ENCODE measurements at places on chromosomes 3 and 15. TPM values are rescaled to one million over a fixed set of nuclear protein-coding genes. Genes with fewer than 3 reads are reported as not detected.

DNA sequence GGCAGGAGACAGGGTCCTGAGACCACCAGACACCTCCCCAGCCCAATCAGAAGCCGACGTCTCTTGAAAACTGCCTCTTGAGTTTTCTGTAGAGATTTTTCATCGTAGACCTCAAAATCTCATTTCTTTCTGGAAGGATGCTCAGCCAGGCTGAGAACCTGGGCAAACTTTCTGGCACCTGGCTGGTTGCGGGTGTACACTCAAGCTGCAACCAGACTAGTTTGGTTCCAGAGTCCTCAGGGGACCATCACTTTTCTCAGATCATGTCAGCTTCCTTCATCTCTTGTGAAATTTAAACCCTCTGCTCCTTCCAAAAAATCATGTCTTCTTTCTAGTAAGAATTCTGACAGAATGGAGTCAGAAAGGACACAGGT lies 45.1 kb downstream of the CMTM7 start:
- no peaks in the 10 kb centered on the region for H3K36me3 ChIP-seq
- no peaks in the 10 kb centered on the region for H3K27me3 ChIP-seq
- peaks cover 5% of the 10 kb centered on the region for H3K4me1 ChIP-seq
- H3K4me3 ChIP-seq: no peak overlapping the region
- no peak for DNase-seq

DNA sequence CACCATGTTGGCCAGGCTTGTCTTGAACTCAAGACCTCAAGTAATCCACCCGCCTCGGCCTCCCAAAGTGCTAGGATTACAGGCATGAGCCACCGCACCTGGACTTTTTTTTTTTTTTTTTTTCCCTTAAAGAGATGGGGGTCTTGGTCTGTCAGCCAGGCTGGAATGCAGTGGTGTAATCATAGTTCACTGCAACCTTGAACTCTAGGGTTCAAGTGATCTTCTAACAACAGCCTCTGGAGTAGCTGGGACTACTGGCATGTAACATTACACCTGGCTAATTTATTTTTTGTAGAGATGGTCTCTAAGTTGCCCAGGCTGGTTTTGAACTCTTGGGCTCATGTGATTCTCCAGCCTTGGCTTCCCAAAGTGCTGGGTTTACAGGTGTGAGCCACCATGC lies 81.6 kb downstream of the ANKRD28 start:
- no peak overlapping the region for H3K27ac ChIP-seq
- H3K27me3 ChIP-seq: no peaks in the 10 kb centered on the region

DNA sequence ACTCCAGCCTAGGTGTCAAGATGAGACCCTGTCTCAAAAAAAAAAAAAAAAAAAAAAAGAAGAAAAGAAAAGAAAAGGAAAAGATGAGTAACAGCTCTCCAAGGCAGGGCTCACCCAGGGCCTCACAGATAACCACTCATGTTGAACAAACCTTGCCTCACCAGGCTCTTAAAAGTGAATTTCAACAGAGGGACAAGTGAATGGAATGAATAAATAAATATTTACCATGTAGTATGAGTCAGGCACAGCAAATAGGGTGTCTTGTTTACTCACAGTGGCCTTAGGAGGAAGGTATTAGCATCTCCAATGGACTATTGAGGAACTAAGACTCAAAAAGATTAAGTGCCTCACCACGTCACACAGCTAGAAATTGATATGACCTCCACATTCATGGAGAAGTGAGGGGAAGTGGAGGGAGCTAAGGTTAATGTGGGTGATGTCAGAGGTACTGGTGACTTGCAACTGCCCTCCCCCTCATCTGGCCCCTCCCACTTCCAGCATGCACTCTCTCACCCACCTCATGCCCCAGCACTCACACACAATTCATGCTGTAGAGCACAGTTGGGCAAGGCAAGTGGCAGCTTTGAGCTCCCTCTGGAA lies 255.5 kb downstream of the UACA start:
- H3K27me3 ChIP-seq: no peaks in the 10 kb centered on the region
- peaks cover 46% of the 10 kb centered on the region for H3K4me1 ChIP-seq
- H3K36me3 ChIP-seq: no peaks in the 10 kb centered on the region
- DNase-seq: no peak

DNA sequence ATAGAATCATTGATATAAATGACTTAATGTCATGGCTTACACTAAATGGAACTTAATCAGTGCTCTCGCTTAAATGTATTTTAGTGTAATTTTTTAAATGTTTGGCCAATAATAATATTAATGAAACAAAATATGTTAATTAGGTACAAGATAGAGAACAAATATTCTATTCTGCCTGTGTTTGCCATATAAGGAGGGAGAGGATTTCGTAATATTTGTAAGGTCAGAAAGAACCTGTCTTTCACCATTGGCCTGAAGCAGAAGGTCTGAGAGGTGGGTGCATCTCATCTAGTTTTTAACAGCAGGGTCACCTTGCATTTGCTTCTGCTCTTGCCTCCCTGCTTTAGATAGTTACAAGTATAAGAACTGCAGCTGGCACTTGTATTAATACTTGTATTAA lies 2.5 kb downstream of the GPR87 start:
- peaks cover 9% of the 10 kb centered on the region for H3K4me1 ChIP-seq
- no peaks in the 10 kb centered on the region for H3K27me3 ChIP-seq
- no peak overlapping the region for H3K4me3 ChIP-seq
- H3K36me3 ChIP-seq: no peaks in the 10 kb centered on the region
- DNase-seq: no peak
- H3K27ac ChIP-seq: no peak overlapping the region

SOX14 gene
- not detected for polyA plus RNA-seq

DNA sequence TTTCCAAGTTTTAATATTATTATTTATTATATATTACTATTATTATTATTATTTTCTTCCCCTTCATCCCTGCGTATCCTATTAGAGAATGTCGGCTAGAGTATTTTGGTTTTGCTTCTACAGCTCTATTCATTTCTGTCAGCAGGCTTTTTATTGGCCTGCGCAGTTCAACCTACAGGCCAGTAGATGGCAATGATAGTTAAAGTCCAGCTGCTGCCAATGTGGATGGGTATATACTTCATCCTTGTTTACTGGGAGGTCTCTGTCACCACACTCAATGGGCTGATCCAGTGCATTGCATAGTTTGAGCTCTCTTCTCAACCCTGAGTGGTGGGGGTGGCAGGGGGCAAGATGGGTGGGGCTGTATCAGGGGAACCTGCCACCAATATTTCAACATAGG lies 799.8 kb downstream of the NSUN3 start:
- no peak overlapping the region for H3K4me3 ChIP-seq
- no peaks in the 10 kb centered on the region for H3K27me3 ChIP-seq
- no peaks in the 10 kb centered on the region for H3K4me1 ChIP-seq
- H3K36me3 ChIP-seq: no peaks in the 10 kb centered on the region
- peak; percentile 27 for DNase-seq

- H3K4me3 ChIP-seq: no peak overlapping the region
- H3K27me3 ChIP-seq: no peaks in the 10 kb centered on the region
- no peaks in the 10 kb centered on the region for H3K4me1 ChIP-seq
- no peak for DNase-seq
- H3K36me3 ChIP-seq: peaks cover 22% of the 10 kb centered on the region
Measured at GRCh38 chr15:101039461-101039860, 120.3 kb downstream of the LRRK1 start.

Measured in SK-N-SH (cell line).